ENCODE measurements at places on chromosomes 7 and 10.

DNA sequence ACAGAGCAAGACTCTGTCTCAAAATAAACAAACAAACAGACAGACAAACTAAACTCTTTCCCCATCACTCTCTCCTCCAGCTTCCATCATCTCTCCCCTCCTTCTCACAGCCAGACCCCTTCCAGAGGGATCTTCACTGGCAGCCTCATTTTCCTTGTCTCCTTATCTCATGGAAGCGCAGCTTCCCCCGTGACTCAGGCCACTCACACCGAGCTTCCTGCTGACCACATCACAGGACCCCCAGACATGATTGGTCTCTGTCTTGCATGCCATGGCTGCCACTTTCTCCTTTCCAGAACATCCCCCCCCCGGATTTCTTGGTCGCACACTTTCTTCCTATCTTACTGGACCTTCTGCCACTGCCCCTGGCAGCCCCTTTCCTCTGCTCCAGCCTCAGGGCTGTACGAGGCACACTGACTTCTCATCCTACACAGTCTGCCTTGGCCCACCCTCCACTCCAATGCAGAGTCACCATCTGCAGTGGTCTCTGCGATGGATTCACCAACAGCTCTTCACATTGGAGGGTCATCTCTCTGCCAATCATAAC lies 4.9 kb upstream of the INSIG1 start:
- DNase-seq, result no peak

GRCh38 chr7:155169498-155170065 lies 99.5 kb downstream of the HTR5A start:
- no peak for DNase-seq

GRCh38 chr10:10687751-10688150 lies 329.9 kb upstream of the CELF2 start:
- DNase-seq, result no peak

DNA sequence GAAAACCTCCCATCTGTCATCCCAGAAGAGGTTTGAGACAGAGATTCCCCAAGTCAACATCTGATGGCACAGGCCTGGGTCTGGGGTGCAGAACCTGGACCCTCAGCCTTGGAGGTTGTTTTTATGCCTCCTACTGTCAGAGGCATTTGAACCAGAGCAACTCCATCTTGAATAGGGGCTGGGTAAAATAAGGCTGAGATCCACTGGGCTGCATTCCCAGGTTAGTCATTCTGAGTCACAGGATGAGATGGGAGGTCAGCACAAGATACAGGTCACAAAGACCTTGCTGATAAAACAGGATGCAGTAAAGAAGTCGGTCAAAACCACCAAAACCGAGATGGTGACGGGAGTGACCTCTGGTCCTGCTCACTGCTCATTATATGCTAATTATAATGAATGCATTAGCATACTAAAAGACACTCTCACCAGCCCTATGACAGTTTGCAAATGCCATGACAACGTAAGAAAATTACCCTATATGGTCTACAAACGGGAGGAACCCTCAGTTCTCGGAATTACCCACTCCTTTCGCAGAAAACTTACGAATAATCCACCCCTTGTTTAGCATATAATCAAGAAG lies 92.0 kb downstream of the ITGA8 start:
- DNase-seq, result no peak

DNA sequence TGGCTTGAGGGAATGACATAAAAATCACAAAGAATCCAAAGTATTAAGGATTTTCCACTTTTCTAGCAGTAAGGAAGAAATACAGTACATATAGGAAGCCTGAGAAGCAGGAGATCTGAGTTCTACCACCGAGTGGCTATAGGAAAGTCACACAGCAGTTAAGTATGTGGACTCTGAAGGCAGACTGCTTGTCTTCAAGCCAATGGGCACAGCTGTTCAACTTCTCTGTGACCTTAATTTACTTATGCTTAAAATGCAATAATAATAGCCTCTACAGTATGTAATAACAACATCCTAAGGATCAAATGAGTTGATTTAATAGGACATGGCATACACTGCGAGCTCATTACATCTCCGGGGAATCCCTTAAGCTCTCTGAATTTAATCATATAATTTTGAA lies 68.0 kb downstream of the CTTNBP2 start:
- DNase-seq, result no peak

DNA sequence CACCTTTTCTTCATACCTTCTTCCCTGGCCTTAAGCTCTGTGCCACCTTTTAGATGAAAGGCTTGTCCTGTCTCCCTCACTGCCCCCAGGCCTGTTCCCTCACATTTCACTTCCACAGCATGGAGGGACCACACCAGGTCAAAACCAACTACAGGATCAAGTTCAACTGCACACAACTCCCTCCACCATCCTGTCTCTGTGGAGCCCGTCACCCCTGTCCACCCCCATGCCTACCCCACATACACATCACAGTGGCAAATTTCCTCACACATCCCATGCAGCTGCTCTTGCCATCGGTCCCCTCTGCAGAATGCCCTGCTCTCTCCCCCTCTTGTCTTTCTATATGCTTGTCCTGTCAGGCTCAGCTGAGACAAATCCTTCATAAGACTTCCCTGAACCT lies 154.1 kb downstream of the USP6NL start:
- DNase-seq, result no peak

GRCh38 chr7:96823274-96823673 lies 113.6 kb upstream of the SEM1 start:
- peak; percentile 20 for DNase-seq

DNA sequence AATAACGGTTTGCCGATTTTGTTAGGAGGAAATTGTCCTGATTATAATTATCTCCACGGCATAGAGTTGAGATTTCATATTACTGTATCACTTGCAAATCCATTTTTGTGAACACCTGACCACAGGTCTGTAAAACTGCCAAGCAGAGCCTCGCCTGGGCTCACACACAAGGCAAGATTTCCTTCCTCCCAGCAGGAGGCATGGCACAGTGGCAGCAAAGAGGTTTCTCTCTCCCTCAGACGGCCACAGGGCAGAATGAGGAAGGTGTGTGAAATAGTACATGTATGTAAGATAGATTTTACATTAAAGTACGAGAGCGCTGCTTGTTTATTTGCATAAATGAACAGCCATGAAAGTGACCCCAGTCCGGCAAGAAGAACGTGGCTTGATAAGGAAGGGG lies 130.1 kb downstream of the CELF2 start:
- DNase-seq, result no peak

DNA sequence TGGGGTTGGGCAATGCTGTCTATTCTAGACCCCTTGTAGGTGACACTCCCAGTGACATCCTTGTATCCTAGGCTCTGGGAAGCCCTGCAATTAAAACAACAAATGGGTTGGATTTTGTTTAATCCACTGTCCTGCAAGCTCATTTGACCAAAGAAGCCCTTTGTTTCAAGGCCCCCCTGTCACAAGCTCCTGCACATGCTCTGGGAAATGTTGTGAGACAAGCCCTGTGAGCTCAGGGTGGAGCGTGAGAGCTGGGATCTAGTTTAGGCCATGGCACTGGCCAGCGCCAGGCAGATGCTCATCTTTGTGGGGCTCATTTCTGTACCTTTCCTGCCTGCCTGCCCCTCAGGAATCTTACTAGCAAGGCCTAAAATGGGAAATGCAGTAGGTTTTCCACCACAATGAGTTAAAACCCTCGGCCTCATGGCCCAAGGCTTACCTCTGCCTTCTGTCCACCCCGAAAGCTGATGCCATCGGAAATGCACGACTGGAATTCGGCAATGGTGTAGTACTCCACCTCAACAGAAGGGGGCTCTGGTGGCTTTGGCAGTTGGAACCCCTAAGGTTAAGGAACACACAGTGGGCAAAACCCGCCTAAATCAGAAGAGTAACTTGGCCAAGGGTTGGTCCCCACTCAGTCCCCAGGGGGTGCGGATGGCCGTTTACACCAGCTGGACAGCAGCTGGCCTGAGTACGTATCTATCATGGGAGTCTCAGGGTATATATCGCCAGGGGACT lies 112.0 kb downstream of the NEURL1 start:
- DNase-seq, result no peak

DNA sequence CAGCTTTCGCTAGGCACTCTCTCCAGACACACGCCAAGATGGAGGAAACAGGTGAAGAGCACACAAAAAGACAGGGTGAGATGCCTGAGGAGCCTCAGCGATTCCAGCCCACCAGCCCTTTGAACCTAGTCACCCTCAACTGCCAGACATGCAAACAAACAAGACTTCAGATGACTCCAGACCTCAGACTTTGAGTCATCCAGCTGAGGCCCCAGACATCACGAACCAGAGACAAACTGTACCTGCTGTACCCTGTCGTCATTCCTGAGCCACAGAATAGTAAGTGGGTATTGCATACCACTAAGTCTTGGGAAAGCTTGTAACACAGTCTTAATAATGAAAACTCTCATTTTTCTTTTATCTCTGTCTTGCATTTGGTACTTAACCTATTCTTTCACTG lies 126.6 kb upstream of the LSM8 start:
- no peak for DNase-seq

DNA sequence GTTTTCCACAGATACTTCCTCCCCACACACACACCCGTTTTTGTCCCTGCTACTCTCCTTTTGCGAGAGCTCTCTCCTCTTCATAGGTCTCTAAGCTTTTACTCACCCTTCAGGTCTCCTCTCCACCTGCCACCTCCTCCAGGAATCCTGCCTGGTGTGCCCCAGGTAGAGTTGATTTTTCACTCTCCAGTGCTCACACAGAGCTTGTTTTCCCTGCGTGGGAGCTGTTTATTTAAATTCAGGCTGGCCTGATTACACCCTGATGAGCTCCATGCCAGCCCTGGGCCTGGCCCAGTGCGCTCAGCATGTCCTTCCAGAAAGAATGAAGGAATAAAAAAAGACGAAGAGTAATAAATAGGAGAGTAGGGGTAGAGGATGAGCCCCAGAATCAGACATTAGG lies 7.5 kb upstream of the CLDN4 start:
- DNase-seq, result no peak

- DNase-seq, result no peak
Observed at GRCh38 chr10:28947171-28947570, 269.9 kb downstream of the BAMBI start.

- no peak for DNase-seq
Observed at GRCh38 chr10:89916468-89917215, 215.3 kb downstream of the KIF20B start.

GRCh38 chr10:124798364-124798763 lies 3.3 kb upstream of the ABRAXAS2 start:
- DNase-seq, result no peak

DNA sequence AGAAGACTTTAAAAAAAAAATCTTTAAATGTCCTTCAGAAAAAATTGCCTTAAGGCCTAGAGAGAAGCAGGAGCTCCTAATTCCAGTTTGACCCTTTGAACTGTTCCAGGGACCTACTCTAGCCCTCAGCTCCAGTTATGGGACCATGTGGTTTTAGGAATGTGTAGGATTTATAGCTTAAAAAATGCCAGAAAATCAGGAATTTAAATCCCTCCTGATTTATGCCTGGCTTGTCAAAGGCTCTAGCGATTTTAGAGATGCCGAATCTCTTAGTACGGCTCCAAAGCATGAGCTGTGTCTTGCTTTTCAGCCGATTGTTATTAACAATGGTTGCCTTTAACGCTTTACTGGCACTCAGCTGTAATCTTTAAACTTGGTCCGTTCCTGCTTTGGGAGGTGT lies 130.6 kb upstream of the NPVF start:
- DNase-seq, result no peak

GRCh38 chr10:34956756-34957155 lies 133.4 kb downstream of the CUL2 start:
- no peak for DNase-seq

- no peak for DNase-seq
Observed at GRCh38 chr10:8588135-8588534, 533.6 kb downstream of the GATA3 start.

- DNase-seq, result no peak
Observed at GRCh38 chr10:32939296-32940111, 18.5 kb downstream of the ITGB1 start.

- DNase-seq, result no peak
Observed at GRCh38 chr10:35909121-35909720, 267.1 kb upstream of the FZD8 start.

GRCh38 chr7:32206987-32207386 lies 136.8 kb upstream of the PDE1C start:
- DNase-seq, result no peak

DNA sequence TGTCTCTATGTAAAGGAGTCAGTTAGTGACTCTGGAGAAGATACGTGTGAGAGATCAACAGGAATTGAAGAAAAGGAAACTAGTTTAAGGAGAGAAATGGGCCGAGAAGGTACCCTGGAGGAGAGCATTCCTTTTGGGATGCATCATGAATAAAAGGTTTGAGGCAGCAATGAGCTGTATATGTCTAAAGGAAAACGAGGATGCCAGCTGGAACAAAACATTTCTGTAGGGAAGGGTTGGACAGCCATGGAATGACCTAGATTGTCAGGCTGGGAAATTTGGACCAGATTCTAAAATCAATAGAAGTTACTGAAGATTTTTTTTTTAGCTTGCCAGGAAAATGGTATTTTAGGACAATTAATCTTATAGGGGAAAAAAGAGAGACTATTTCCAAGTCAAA lies 17.2 kb upstream of the MPP7 start:
- DNase-seq, result no peak

- peak; percentile 23 for DNase-seq
Observed at GRCh38 chr10:68301790-68302502, 29.9 kb upstream of the HNRNPH3 start.

- no peak for DNase-seq
Observed at GRCh38 chr10:32938554-32939061, 19.4 kb downstream of the ITGB1 start.

DNA sequence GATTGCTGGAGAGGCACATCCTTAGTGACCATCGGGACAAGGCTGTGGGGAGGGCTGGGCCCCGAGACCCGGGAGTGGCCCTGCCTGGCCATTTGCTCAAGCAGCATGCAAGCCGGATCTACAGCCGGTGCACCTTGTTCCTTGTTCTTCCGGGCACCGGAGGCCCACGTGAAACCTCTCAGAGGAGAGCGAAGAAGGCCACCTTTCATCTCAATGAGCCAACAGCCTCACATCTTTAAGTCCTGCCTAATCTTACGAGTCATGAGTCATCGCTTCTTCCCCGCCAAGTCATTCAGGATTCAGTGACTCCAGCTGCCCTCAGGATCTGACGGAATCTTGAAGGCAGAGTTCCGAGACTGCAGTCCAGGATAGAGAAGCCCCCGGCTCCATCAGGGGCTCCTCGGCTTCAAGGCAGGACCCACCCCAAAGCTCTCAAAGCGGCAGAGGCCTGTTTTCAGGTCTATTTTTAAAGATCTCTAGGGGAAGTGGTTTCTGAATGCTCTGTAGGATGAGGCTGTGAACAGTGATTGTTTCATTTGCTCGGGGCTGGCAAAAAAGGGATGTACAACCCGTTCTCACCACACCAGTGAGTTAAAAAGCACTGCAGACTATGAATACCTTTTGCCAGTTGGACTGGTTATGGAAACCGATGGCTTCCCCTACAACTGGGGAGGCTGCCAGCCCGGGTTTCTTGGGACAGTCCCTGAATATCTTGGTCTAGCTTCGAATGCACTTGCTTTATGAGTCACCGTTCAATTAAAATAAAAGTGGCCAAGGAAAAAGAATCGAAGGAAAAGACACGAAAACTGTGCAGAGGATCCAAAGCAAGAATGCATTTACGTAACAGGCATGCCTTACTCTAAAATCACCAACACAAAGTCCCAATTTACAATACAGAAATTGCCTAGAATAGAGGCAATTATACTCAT lies 57.2 kb upstream of the ECHDC3 start:
- peak; percentile 24 for DNase-seq

GRCh38 chr7:22860784-22861482 lies 38.3 kb upstream of the TOMM7 start:
- DNase-seq, result no peak

GRCh38 chr7:106064771-106065574 lies 47.1 kb downstream of the SYPL1 start:
- peak; percentile 87 for DNase-seq

GRCh38 chr10:64079341-64079740 lies 558.1 kb downstream of the REEP3 start:
- DNase-seq, result no peak

Data from AG09319 (cell line).